Foreskin keratinocyte (primary cell): ENCODE measurements at places on chromosomes 4 and X. TPM values are rescaled to one million over a fixed set of nuclear protein-coding genes. Genes with fewer than 3 reads are reported as not detected.

RASSF6 gene
- total RNA-seq = 1.2 and 1.3 TPM in 2 replicates

XAGE1A gene
- total RNA-seq = not detected in 2 replicates

ANXA3 gene
- 407 and 415 TPM in 2 replicates for total RNA-seq

SLC9B1 gene
- 0.11 and 0.20 TPM in 2 replicates for total RNA-seq

DMP1 gene
- total RNA-seq = not detected in 2 replicates

CENPVL2 gene
- total RNA-seq = not detected in 2 replicates
